Esophagus squamous epithelium (tissue), 5 donors: ENCODE measurements at places on chromosomes 7 and 10. TPM values are rescaled to one million over a fixed set of nuclear protein-coding genes. Genes with fewer than 3 reads are reported as not detected.

Gene ADCY1
- 1.9 TPM for total RNA-seq

Gene ACTL6B
- not detected for total RNA-seq

Gene AGR3
- not detected for total RNA-seq

Gene PPP1R3C
- 46.1 TPM for total RNA-seq

Gene ARHGEF35
- total RNA-seq: 16.5 TPM

Gene PGAM2
- not detected for total RNA-seq

Gene FASTK
- total RNA-seq: 75.0 TPM

Gene GPER1
- total RNA-seq: 2.3 TPM

Gene SLC18A2
- total RNA-seq: 0.13 TPM

Gene PIP
- not detected for total RNA-seq

Gene KCND2
- total RNA-seq: not detected

Gene CDNF
- total RNA-seq: not detected

Gene ZP3
- 3.8 TPM for total RNA-seq

Gene VPS37D
- total RNA-seq: not detected

Gene CFAP43
- 0.38 TPM for total RNA-seq

Gene AASS
- 5.5 TPM for total RNA-seq

Gene MLXIPL
- total RNA-seq: 3.6 TPM

Gene GRM3
- total RNA-seq: not detected

Gene CLRN3
- not detected for total RNA-seq

Gene FBXL13
- 0.95 TPM for total RNA-seq

Gene ZNF22
- total RNA-seq: 3.9 TPM

Gene LUC7L2
- total RNA-seq: 29.4 TPM

Gene HHEX
- total RNA-seq: 4.2 TPM

Gene PRXL2A
- total RNA-seq: 68.0 TPM

Gene SLF2
- 14.5 TPM for total RNA-seq

Gene FAM25G
- total RNA-seq: not detected

Gene RRP12
- total RNA-seq: 33.4 TPM

Gene ASB10
- total RNA-seq: not detected

Gene ETV1
- 2.3 TPM for total RNA-seq

Gene GIMAP7
- total RNA-seq: 0.64 TPM

Gene SUN3
- total RNA-seq: not detected

Gene ITIH5
- 3.2 TPM for total RNA-seq

Gene CYP26C1
- total RNA-seq: 0.19 TPM
